ENCODE measurements at places on chromosomes 2 and 18. TPM values are rescaled to one million over a fixed set of nuclear protein-coding genes. Genes with fewer than 3 reads are reported as not detected.

DNA sequence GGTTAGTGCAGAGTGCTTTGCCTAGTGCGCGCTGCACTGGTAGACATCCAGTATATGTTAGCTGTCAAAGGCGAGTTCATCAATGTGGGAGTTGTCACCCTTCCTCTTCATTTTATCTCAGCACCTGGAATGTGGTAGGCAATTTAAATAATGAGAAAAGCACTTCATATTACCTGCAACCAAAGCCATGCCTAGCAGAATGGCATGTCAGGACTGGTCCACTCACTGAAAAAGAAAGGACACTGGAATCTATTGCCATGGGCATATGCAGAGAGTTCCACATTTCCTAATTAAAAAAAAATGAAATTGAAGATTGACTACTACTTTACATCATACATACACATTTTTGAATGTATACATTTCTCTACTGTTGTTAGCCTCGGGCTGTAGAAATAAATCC, 139.6 kb downstream of the PAX3 start:
- no peak overlapping the region for H3K4me3 ChIP-seq
- peaks cover 11% of the 10 kb centered on the region for H3K36me3 ChIP-seq
- no peak for DNase-seq
- no peak overlapping the region for H3K27ac ChIP-seq

DNA sequence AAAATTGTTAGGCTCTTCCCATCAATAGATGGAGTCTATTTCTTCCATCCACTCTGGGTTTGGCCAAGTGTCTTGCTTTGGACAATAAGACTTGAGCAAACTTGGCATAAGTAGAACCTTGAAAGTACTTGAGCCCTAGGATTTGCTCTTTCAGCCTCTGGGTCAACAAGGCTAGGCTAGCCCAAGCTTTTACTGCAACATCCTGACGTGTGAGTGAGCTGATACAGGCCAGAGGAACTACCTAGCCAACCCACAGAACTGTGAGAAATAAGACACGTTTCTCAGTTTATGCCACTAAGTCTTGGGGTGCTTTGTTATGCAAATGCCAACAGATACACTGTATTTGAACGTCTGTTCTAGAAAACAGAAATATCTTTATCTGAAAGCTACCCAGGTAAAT, 71.9 kb downstream of the LRP2 start:
- DNase-seq: no peak
- H3K27me3 ChIP-seq: peaks cover 7% of the 10 kb centered on the region
- no peak overlapping the region for H3K4me3 ChIP-seq
- peaks cover 13% of the 10 kb centered on the region for H3K36me3 ChIP-seq
- H3K4me1 ChIP-seq: peaks cover 28% of the 10 kb centered on the region

DNA sequence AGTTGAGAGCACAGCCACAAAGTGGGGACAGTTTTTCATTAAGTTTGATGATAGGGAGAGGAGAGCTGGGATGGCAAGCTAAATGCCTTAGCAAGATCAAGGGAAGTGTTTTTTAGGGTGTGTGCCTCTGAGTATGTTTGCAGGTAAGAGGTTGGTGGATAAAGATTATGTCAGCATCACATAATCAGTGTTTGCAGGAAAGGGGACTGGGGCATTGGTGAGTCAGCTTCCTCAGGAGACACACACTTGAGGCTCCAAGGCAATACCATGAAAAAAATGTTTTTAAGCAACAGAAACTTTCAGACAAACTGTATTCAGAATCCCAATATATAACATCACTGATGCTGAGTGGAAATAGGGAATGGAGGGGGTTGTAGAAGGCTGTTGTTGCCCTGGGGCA, 25.4 kb upstream of the DTNB start:
- no peak overlapping the region for H3K27ac ChIP-seq
- peaks cover 4% of the 10 kb centered on the region for H3K4me1 ChIP-seq
- H3K4me3 ChIP-seq: no peak overlapping the region
- no peaks in the 10 kb centered on the region for H3K36me3 ChIP-seq
- DNase-seq: no peak

DNA sequence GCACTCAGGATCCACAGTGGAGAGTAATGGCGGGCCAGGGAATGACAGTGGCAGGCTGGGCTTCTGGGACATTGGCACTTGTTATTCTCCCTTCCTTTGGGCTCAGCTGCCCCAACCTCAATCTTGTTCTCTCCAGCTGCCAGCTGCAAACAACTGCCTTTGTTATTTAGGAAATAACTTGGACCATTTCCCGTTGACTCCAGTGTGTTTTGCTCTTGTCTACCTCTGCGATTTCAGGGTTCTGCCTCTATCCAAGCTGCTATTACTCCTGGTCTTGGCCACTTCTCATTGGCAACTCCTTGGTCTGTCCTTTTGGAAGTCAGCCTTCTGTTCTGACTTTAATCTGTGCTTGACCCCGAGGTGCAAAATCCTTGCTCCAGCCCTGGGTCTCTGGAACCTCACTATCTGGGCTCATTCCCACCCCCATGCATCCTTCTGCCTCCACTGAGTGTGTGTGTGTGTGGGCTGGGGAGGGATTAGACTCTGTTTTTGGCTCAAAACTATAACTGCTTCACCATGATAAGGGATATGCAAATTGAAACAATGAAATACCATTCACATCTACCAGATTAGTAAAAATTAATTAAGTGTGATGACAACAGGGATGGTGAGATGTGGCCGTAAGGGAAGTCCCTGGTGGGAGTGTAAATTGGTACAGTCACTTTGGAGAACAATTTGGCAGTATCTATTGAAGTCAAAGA, 134.1 kb upstream of the CXCR4 start:
- no peaks in the 10 kb centered on the region for H3K27me3 ChIP-seq
- H3K36me3 ChIP-seq: no peaks in the 10 kb centered on the region
- peaks cover 16% of the 10 kb centered on the region for H3K4me1 ChIP-seq
- DNase-seq: no peak
- H3K27ac ChIP-seq: no peak overlapping the region

DNA sequence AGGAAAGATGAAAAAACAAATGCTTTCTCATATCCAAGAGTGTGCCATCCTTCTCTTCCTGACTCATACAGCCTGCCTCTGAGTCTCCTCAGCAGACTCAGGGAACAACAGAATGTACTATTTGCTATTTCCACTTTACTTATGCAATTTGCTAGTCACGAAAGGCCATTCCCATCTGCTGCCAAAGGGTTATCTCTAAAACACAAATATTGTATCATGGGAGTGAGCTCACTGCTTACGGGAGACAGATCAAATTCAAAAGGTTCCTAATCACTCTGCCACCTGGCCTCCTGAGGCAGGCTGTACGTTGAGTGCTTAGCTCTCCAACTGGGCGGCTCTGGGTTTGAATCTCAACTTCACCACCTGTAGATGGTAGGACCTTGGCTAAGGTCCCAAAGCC, 92.0 kb downstream of the GAREM1 start:
- H3K27me3 ChIP-seq: no peaks in the 10 kb centered on the region
- H3K36me3 ChIP-seq: peaks cover 2% of the 10 kb centered on the region
- no peak overlapping the region for H3K4me3 ChIP-seq
- H3K27ac ChIP-seq: no peak overlapping the region
- H3K4me1 ChIP-seq: no peaks in the 10 kb centered on the region

GRCh38 chr2:222756951-222757650, 85.6 kb downstream of the MOGAT1 start:
- H3K4me3 ChIP-seq: no peak overlapping the region
- no peak overlapping the region for H3K27ac ChIP-seq
- peaks cover 37% of the 10 kb centered on the region for H3K4me1 ChIP-seq

GRCh38 chr2:31255911-31256571, 22.1 kb downstream of the EHD3 start:
- H3K4me3 ChIP-seq: no peak overlapping the region
- peaks cover 6% of the 10 kb centered on the region for H3K4me1 ChIP-seq
- H3K36me3 ChIP-seq: no peaks in the 10 kb centered on the region
- H3K27me3 ChIP-seq: no peaks in the 10 kb centered on the region
- no peak overlapping the region for H3K27ac ChIP-seq
- no peak for DNase-seq

GRCh38 chr2:152598975-152599759, 118.1 kb downstream of the PRPF40A start:
- no peaks in the 10 kb centered on the region for H3K27me3 ChIP-seq
- H3K4me1 ChIP-seq: peaks cover 29% of the 10 kb centered on the region

DNA sequence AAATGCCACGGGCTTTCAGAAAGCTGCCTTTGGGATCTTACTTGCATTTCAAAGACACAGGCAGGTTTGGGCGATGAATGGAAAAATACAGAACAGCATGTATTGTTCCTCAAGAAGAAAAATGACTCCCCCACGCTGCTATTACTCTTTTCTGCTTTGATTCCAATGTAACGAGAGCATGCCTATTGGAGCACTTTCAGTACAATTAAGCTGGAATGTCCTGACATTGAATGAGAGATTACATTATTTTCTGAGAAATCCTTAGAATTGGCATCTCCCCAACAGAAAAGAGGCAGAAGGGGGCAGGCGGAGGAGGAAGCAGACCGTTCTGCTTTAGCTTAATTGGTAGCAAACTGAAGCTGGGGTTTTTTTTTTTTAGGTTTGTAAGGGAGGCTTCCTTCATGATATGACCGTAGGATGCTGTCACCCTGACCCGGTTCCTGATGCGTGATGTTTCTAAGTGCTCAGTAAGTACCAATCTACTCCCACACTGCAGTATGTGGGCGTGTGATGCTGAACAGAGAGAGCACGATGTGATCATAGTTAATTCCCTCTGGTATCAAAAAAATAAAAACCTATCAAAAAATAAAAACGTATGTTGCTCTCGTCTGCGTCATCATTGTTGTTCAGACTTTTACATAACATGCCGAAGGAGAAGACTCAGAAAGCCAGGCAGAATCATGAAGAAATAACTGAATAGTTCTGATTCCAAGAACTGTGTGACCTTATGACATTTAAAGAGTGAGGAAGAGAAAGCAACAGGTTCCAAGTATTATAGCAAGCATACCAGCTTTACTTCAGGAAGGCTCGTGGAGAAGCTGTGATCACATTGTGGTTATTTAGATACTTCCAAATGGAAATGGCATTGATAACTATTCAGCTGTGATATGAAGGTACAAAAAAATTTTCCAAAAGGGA, 40.5 kb downstream of the LONRF2 start:
- no peak overlapping the region for H3K27ac ChIP-seq
- peaks cover 4% of the 10 kb centered on the region for H3K36me3 ChIP-seq
- no peak for DNase-seq
- H3K27me3 ChIP-seq: no peaks in the 10 kb centered on the region
- H3K4me3 ChIP-seq: no peak overlapping the region

- H3K4me1 ChIP-seq: peaks cover 24% of the 10 kb centered on the region
- peak overlapping the region; percentile 81 for H3K27ac ChIP-seq
- H3K27me3 ChIP-seq: no peaks in the 10 kb centered on the region
- peak overlapping the region; percentile 80 for H3K4me3 ChIP-seq
- DNase-seq: no peak
Measured at GRCh38 chr2:74373221-74373676, 6.9 kb downstream of the DCTN1 start.

BMP10 gene
- total RNA-seq: not detected

KIF3C gene
- total RNA-seq: 56.2 TPM

C2orf92 gene
- total RNA-seq: 10.3 TPM

CPS1 gene
- 7.9 TPM for total RNA-seq
